ENCODE measurements at places on chromosomes 12 and 14. TPM values are rescaled to one million over a fixed set of nuclear protein-coding genes. Genes with fewer than 3 reads are reported as not detected.

SLC35F4 gene
- not detected for total RNA-seq

DNA sequence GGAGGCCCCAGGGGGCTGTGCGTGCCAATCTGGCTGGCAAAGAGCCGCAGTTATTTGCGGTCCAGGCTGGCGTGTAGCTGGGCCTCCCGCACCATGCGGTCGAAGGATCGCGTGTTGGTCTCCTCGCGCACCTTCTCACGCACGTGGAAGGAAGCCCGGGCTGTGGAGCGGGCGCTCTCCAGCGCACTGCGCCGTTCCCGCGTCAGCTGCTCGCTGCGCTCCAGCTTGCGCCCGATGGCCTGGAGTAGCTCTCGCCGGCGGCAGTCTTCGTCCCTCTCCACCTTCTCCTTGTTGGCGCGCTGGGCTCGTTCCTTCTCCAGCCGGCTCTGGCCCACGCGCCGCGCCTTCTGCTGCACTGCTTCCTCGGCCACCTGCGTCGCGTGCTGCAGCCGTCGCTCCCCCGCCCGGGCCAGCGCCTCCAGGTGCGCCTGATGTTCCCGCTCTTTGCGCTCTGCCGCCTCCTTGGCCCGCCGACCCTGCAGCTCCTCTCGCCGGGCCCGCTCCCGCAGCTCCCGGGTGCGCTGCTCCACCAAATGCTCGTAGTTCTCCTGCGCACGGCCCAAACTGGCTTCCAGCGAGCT lies 3.1 kb downstream of the CCDC177 start:
- DNase-seq, result no peak

KRT78 gene
- total RNA-seq, result not detected

AJUBA gene
- total RNA-seq, result 16.2 TPM

NPFF gene
- not detected for total RNA-seq

GRCh38 chr12:122840580-122841513 lies 5.6 kb downstream of the HIP1R start:
- peak; percentile 66 for DNase-seq

DNA sequence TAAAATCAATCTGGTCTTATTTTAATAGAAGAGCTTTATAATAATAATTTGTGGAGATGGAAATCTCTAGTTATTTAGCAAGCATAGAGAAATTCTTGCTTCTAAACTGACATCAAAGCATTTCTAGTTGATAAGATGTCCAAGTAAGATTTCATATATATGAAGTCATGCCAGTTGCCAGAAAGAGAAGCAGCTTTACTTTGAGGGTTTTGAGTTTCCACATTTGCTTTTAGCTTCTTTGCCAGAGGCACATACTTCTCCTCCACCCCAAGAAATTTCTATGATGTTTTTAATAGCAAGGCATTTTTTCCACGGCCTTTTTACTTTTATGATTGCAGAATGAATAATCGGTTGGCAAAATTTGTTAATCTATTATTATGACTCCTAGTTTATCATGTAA lies 24.2 kb upstream of the YAF2 start:
- DNase-seq, result no peak

DNA sequence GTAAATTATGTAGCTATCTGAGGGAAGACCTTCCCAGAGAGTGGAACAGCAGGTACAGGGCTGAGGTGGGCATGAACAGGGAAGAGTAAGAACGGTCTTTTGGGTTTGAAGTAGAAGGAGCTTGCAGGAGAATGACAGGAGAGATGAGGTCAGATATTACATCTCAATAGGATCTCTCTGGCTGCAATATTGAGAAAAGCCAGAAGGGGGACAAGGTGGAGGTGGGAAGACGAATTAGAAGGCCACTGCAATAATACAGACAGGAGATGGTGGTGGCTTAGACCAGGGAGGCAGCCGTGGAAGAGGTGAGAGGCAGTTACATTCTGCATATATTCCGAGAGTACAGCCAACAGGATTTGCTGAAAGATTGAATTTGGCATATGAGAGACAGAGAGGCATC lies 310.2 kb downstream of the APAF1 start:
- no peak for DNase-seq

SCNN1A gene
- 2.4 TPM for total RNA-seq

DNA sequence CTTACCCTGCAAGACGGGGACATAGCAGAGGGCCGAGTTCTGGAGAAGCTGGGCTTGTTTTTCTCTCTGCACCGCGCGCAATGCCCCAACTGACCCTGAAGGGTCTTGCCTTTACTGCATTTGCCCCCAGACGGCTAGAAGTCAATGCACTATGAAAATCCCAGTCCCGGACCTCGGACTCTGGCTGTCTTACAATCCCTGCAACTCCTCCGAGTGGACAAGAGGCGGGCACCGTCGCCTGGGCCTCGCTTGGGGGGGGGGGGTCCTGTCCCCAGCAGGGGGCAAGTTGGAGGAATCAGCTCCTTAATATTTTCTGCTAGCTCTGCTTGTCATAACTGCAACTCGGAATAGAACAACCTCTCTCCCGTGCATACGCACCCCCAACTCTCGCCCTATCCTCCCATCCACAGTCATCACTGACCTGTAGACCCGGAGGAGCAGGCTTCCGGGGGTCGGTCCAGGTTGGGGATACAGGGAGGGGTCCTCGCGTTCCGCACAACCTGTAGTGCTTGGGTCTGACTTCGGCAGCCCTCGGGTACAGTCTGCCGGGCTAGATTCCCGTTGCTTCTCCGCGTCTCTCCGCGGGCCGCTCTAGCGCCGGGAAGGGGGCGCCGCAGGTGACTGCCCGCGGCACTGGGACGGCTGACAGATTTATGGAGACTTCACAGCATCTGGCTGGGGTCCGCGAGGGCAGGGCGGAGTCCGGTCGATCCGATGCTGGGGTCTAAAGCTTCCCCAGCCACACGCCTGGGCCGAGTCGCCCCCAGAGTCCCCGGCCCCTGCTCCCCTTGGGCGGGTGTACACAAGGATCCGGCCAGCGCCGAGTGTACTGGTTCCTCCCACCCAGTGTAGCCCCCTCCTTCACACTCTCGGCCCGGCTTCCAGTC lies 3.3 kb upstream of the PAX9 start:
- DNase-seq, result peak; percentile 73

DNA sequence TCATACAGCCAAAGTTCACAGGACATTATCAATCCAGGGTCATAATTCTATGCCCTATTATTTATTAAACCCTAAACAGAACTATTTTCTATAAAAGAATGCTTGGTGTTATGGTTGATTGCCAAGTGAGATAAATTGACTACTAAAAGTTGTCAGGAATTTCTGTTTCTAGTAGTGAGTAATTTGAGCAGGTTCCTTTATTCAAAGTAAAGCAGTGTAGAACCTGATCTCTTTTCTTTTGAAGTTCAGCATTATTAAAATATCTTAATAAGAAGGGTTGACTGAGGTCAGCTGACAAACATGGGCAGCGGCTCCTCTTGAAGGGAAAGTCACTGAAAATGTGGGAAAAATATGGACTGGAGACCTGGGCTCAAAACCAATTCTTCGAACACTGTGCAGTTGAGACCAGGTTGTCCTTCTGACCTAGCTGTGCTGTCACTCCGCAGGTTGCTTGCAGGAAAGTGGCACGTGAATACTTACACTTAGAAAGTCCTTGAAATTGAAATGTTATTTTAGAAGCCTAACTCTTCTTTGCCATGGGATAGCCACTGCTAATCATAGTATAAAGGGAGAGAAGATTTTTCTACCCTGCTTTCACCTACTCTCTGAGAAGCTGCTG lies 141.0 kb downstream of the RASSF9 start:
- no peak for DNase-seq

IGF1 gene
- 103 TPM for total RNA-seq

SLC39A2 gene
- total RNA-seq, result not detected

DNAI7 gene
- 1.2 TPM for total RNA-seq

GRCh38 chr14:60183741-60184140 lies 18.5 kb upstream of the DHRS7 start:
- DNase-seq, result no peak

- peak; percentile 85 for DNase-seq
These were observed 386.8 kb downstream of the BCAT1 start for GRCh38 chr12:24561882-24562770.

PRB2 gene
- total RNA-seq, result not detected

CIT gene
- 2.8 TPM for total RNA-seq

DNA sequence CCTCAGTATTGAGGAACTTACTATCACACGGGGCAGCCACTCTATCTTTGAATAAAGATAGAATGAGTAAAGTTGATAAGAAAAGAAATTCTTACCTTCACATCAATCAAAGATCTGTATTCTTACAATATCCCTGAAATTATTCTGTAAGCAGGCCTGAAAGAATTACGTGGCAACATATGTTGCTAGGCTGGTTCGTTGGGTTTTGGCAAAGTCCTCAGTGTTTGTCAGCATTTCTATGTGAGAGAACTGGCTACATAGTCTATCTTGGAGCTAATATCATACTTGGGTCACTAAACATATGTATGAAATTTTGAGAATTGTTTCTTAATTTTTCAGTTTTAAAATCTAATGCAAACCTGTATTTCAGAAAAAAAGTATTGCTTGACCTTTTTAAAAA lies 412.2 kb upstream of the GARIN6 start:
- DNase-seq, result no peak
